Activated naive CD8-positive, alpha-beta T cell treated with anti-CD3 and anti-CD28 coated beads, Interleukin-2, amount 50 U/mL, for 24 hours (primary cell): ENCODE measurements at places on chromosomes 1 and 21.
A peak's percentile ranks its signal among the peaks of the same experiment; 100 is the strongest.

GRCh38 chr1:174999936-175000696 lies at the start of gene CACYBP:
CACYBP (plus strand) TSS chr1:174999947; CDS start chr1:175000181, 234 bp downstream.
- no peaks in the 10 kb centered on the region for H3K27me3 ChIP-seq
- peaks cover 42% of the 10 kb centered on the region for H3K36me3 ChIP-seq
- H3K4me3 ChIP-seq = no peak within 1 kb of the TSS

GRCh38 chr1:229117664-229118300 lies 153.1 kb upstream of the RAB4A start:
- no peaks in the 10 kb centered on the region for H3K27me3 ChIP-seq
- no peaks in the 10 kb centered on the region for H3K36me3 ChIP-seq
- H3K27ac ChIP-seq = no peak overlapping the region
- no peaks in the 10 kb centered on the region for H3K4me1 ChIP-seq
- DNase-seq = no peak

DNA sequence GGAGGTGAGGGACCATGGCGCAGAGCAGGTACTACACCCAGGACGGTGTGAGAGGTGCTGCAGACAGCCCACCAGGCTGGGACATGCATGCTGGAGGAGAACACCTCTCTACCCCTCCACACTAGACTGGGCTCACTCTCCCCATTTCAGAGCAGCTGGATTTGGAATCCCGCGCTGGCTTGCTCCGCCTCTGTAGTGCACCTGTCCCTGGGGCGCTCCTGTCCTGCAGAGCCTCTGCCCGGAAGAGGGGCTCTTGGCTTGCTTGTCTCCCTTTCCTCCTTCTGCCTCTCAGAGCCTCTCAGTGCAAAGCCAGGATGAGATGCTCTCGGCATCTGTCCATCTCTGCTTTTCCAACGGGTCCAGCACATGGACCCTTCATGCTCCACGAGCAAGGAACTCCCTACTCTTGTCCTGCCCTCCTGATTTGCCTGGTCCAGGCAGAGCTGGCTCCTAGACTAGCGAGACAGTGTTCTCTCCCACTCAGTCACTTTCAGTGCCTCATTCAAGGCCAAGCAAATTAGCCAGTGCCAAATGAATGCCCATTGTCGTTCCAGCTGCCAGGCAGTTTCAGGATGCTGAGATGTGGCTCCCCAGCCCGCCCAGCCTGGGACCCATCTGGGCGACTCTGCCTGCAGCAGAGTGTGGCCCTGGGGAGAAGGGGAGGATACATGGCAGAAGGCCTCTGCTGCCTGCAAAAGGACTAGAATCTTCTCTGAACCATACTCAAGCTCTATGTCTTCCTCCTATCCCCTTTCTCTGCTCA lies 33.7 kb downstream of the CDCA8 start:
- no peak overlapping the region for H3K27ac ChIP-seq
- H3K36me3 ChIP-seq = no peaks in the 10 kb centered on the region
- no peak for DNase-seq

DNA sequence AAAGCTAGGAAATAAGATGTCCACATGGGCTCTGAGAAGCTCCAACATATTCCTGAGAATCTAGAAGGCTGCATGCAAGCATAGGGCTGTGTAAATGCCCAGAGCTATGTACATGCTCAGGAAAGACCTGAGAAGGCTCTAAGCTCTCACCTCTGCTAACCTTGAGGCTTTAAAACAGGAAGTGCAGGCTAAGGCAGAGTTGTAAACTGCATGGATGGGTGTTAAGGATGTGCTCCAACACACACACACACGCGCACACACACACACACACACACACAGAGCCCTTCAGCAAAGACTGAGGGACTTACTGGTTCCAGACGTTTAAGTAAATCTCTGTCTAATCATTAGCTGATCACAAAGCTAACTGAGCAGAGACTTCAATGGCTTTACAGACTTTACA lies 162.9 kb downstream of the TRABD2B start:
- DNase-seq = no peak
- no peaks in the 10 kb centered on the region for H3K27me3 ChIP-seq
- no peaks in the 10 kb centered on the region for H3K4me1 ChIP-seq

GRCh38 chr1:150021191-150021694 lies 10.7 kb upstream of the OTUD7B start:
- H3K4me1 ChIP-seq = no peaks in the 10 kb centered on the region
- no peaks in the 10 kb centered on the region for H3K36me3 ChIP-seq
- no peak overlapping the region for H3K27ac ChIP-seq
- H3K27me3 ChIP-seq = peaks cover 11% of the 10 kb centered on the region
- no peak for DNase-seq
- no peak overlapping the region for H3K4me3 ChIP-seq

DNA sequence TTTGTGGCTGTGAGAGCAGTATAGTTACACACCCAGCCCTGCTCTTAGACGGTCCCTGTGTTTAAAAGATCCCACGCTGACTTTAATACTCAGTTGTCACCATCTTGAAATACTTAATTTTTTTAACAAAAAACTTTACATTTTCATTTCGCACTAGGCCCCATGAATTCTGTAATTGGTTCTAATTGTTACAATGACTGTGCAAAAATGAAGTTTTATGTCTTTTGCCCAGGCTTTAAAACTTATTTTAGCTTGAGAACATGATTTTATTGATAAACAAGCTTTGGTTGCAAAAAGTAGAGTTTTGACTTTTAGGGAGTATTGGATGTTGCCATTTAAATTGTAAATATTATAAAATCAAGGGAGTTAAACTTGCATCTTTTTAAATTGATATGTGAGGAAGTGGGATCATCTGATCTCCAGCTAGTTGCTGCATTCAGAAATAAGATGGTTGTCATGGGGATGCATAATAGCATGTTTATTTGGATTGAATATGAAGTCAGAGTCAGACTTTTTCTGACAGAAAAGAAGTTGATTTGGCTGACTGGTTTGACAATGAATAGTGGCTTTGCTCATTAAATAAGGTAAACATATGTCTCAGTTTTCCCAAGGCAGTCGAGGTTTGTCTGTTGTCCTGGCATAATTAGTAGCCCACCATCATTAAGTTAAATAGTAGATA lies 23.0 kb upstream of the CRP start:
- peaks cover 6% of the 10 kb centered on the region for H3K27me3 ChIP-seq
- H3K27ac ChIP-seq = no peak overlapping the region
- DNase-seq = no peak
- H3K36me3 ChIP-seq = no peaks in the 10 kb centered on the region
- H3K4me3 ChIP-seq = no peak overlapping the region
- H3K4me1 ChIP-seq = no peaks in the 10 kb centered on the region

DNA sequence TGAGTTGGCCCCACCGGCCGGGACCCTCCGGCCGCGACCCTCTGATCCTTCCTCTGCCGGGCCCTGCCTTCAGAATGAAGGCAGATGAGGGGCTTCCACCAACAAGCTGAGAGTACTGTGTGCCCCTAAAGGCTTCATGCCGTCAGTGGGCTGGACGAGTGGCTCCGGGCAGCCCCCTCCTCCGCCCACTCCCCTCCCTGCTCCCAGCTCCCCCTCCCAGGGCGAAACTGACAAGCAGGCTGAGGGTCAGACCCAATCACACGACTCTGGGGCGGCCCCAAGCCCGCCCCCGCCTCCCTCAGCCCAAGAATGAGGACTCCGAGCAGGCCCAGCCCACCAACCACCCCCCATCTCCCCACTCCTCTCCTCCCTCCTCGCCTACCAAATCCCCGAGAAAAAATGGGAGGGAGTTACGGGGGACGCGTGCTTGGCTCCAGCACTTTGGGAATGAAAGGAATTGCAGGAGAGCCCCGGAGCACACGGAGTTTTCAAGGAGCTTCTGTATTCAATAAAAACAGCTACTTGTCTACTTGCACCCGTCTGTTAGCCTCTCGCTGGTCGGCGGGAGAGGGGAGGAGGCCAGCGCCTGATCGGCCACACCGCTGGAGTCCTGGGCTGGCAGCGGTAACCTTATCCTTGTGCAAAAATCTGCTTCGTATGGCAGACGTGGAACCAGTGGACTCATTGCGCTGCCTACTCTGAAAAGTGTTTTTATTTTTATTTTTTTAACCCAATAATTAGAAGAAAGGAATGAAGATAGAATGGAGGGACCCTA lies at the start of gene COL11A1:
COL11A1 (minus strand) TSS at position 147 of the 775 bp plus-strand sequence. CDS start 344 bp downstream, outside the sequence.
- peak within 1 kb of the TSS; percentile 35 for H3K4me3 ChIP-seq
- no peak within 1 kb of the TSS for H3K27ac ChIP-seq
- no peak for DNase-seq
- H3K27me3 ChIP-seq = peaks cover 25% of the 10 kb centered on the region
- H3K36me3 ChIP-seq = no peaks in the 10 kb centered on the region
- H3K4me1 ChIP-seq = peaks cover 5% of the 10 kb centered on the region

GRCh38 chr1:94036730-94037129 lies 84.2 kb downstream of the ABCA4 start:
- DNase-seq = no peak
- no peak overlapping the region for H3K4me3 ChIP-seq
- H3K27ac ChIP-seq = no peak overlapping the region

DNA sequence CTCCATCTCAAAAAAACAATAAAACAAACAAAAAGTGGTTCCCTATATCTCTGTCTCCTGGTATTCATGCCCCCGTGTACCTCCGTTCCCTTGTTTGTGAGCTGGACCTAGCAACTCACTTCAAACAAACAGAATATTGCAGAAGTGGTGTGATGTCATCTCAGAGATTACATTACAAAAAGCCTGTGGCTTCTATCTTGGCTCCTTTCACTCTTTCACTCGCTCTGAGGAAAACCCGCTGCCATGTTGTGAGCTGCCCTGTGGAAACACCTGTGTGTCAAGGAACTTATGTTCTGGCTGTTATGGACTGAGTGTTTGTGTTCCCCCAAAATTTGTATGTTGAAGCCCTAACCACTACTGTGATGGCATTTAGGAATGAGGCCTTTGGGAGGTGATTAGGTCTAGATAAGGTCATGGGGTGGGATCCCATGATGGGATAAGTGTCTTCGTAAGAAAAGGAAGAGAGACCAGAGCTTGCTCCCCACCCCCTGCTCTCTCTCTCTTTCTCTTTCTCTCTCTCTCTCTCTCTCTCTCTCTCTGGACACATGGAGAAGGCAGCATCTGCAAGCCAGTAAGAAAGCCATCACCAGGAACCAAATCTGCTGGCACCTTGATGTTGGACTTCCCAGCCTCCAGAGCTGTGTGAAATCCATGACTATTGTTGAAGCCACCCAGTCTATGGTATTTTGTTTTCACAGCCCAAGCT lies 7.4 kb upstream of the HYI start:
- H3K27me3 ChIP-seq = peaks cover 23% of the 10 kb centered on the region
- peaks cover 7% of the 10 kb centered on the region for H3K4me1 ChIP-seq
- no peak overlapping the region for H3K27ac ChIP-seq
- DNase-seq = no peak

DNA sequence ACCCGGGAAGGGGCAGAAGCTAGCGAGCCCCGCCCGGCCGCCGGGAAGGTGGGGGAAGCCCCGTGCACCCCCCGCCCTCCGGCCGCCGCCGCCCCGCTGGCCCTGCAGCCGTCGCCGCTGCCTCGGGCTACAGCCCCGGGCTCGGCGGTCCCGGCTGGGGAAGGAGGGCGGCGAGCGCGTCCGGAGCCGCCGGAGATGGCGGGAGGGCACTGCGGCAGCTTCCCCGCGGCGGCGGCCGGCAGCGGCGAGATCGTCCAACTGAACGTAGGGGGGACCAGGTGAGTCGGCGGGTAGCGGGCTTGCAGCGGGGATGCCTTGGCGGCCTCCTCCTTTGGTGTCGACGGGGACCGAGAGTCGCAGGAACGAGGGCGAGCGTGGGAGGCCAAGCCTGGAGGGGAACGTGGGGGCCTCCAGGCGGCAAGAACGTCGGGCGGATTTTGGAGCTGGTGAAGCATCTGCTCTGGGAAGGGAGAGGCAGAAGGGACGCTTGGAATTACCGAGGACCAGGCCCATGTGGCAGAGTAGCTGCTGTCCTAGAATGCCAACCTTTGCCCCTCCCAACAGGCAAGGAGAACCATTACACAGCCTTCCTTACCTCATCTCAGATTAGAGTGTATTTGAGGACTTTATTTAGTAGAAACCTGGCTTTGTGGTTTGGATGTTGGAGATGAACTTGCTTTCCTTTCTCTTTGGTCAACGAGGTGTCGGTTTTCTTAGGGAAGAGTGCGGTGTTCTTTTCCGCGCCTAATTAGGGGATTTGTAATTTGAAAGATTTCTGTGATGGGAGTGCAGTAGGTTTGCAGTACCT lies 591 bp downstream of the KCTD3 start:
- peaks cover 25% of the 10 kb centered on the region for H3K4me1 ChIP-seq
- peaks cover 14% of the 10 kb centered on the region for H3K27me3 ChIP-seq
- H3K4me3 ChIP-seq = peak overlapping the region; percentile 81
- peak; percentile 42 for DNase-seq
- peak overlapping the region; percentile 55 for H3K27ac ChIP-seq

- H3K27ac ChIP-seq = no peak overlapping the region
- H3K27me3 ChIP-seq = peaks cover 2% of the 10 kb centered on the region
- H3K36me3 ChIP-seq = no peaks in the 10 kb centered on the region
- DNase-seq = no peak
Measured at GRCh38 chr1:153698020-153698922, 19.8 kb downstream of the NPR1 start.

GRCh38 chr1:53398576-53399365 lies 60.4 kb upstream of the DMRTB1 start:
- H3K36me3 ChIP-seq = no peaks in the 10 kb centered on the region
- DNase-seq = no peak
- no peak overlapping the region for H3K4me3 ChIP-seq
- H3K27me3 ChIP-seq = no peaks in the 10 kb centered on the region
- no peaks in the 10 kb centered on the region for H3K4me1 ChIP-seq
- no peak overlapping the region for H3K27ac ChIP-seq

- peaks cover 2% of the 10 kb centered on the region for H3K27me3 ChIP-seq
- H3K4me1 ChIP-seq = peaks cover 8% of the 10 kb centered on the region
- DNase-seq = no peak
- no peak overlapping the region for H3K27ac ChIP-seq
Measured at GRCh38 chr1:52098139-52098871, 42.2 kb downstream of the BTF3L4 start.

DNA sequence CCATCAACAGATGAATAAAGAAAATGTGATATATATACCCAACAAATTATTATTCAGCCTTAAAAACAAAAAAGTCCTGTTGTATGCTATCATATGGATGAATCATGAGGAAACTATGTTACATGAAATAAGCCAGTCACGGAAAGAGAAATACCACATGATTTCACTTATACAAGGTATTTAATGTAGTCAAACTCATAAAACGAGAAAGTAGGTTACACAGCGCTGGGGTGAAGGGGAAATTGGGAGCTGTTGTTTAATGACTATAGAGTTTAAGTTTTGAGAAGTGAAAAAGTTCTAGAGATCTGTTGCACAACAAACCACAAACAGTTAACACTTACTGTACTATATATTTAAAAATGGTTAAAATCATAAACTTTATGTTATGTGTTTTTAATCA lies 58.5 kb downstream of the SLC25A24 start:
- H3K4me3 ChIP-seq = no peak overlapping the region
- H3K4me1 ChIP-seq = peaks cover 3% of the 10 kb centered on the region
- peaks cover 30% of the 10 kb centered on the region for H3K36me3 ChIP-seq
- no peak overlapping the region for H3K27ac ChIP-seq

- H3K27ac ChIP-seq = peak within 1 kb of the TSS; percentile 49
- H3K4me3 ChIP-seq = peak within 1 kb of the TSS; percentile 72
- peak; percentile 41 for DNase-seq
- H3K36me3 ChIP-seq = no peaks in the 10 kb centered on the region
- H3K4me1 ChIP-seq = peaks cover 50% of the 10 kb centered on the region
Measured at GRCh38 chr1:84301004-84301784, at the start of gene SAMD13. SAMD13 (plus strand) TSS chr1:84301708; CDS start chr1:84303235, 1,527 bp downstream.
